ENCODE measurements at places on chromosomes 1 and 21. TPM values are rescaled to one million over a fixed set of nuclear protein-coding genes. Genes with fewer than 3 reads are reported as not detected.

TNFSF18 gene
- total RNA-seq, result not detected

FAM72C gene
- 4.0 TPM for total RNA-seq

ILDR2 gene
- 2.4 TPM for total RNA-seq

SYDE2 gene
- 20.1 TPM for total RNA-seq

IFNGR2 gene
- 21.9 TPM for total RNA-seq

TMEM69 gene
- 59.7 TPM for total RNA-seq

ATP1A2 gene
- 18.3 TPM for total RNA-seq

NPPB gene
- not detected for total RNA-seq

HAPLN2 gene
- total RNA-seq, result not detected

CFHR4 gene
- total RNA-seq, result not detected

IGSF3 gene
- 32.9 TPM for total RNA-seq

C4BPA gene
- total RNA-seq, result not detected

EFNA1 gene
- 2.1 TPM for total RNA-seq

YARS1 gene
- total RNA-seq, result 182 TPM

TDRD5 gene
- total RNA-seq, result 1.4 TPM

LCE2A gene
- not detected for total RNA-seq

GPR157 gene
- 3.9 TPM for total RNA-seq

LRRC38 gene
- not detected for total RNA-seq

TRABD2B gene
- 1.6 TPM for total RNA-seq

ATP6V1G3 gene
- not detected for total RNA-seq

PPOX gene
- total RNA-seq, result 26.5 TPM

CHI3L1 gene
- 0.76 TPM for total RNA-seq

OR2T33 gene
- total RNA-seq, result not detected

LRRC7 gene
- not detected for total RNA-seq

APOBEC4 gene
- not detected for total RNA-seq

RASSF5 gene
- total RNA-seq, result 3.1 TPM

MAP3K7CL gene
- total RNA-seq, result 1.2 TPM

OR14K1 gene
- total RNA-seq, result not detected
